Tibial nerve (tissue), 4 donors: ENCODE measurements at places on chromosomes 4 and X. TPM values are rescaled to one million over a fixed set of nuclear protein-coding genes. Genes with fewer than 3 reads are reported as not detected.

SPATA4 gene
- not detected for total RNA-seq

DNA sequence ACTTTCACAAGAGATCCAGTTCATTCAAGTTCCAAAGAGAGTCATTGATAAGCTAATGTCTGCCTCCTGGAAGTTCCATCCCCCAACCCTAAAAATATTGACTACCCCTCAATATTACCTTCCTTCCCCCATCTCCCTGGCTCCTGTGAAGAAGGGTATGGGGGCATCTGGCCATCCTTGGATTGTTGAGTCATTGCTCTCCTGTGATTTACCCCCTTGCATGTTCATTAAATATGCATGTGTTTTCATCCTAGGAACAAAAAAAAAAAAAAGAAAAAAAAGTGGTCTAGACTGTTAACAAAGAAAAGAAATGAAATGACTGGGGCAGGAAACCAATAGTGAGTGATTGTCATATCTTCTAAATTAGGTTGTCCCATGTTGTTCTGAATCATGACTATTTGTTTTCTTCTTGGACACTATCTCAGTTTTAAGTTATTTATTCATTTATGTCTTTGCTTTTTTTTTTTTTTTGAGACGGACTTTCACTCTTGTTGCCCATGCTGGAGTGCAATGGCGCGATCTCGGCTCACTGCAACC, 51.9 kb upstream of the HUWE1 start:
- no peak for DNase-seq

DNA sequence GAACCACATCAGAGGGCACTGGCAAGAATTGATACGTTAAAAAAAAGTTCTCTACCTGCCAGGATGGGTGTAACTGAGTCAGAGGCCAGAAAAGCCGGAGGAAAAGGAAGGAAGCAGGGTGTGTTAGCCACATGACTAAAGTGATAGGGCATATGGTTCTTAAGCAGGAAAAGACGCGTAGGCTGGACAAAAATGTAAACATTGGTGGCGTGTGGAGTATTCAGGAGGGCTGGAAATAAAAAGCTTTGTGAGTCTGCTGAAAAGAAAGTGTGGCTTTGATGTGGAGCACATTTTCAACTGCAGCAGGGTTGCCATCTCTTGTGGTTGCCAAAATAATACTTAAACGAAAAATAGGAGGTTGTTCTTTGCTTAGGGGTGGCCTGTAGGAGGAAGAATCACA, 186.5 kb upstream of the RPL34 start:
- no peak for DNase-seq

GRCh38 chr4:83074086-83074704, 39.2 kb downstream of the COPS4 start:
- no peak for DNase-seq

DNA sequence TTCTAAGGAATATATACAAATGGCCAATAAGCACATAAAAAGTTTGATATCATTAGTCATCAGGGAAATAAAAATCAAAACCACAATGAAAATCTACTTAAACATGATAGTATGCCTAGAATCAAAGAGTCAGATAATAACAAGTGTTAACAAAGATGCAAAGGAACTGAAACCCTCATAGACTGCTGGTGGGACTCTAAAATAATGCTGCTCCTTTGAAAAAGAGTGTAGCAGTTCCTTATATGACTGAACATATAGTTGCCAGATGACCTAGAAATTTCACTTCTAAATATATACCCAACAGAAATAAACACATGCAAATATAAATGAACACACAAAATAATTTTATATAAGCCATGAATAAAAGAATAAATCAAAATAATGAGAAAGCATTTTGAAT, 205.1 kb upstream of the CTSO start:
- no peak for DNase-seq

DNA sequence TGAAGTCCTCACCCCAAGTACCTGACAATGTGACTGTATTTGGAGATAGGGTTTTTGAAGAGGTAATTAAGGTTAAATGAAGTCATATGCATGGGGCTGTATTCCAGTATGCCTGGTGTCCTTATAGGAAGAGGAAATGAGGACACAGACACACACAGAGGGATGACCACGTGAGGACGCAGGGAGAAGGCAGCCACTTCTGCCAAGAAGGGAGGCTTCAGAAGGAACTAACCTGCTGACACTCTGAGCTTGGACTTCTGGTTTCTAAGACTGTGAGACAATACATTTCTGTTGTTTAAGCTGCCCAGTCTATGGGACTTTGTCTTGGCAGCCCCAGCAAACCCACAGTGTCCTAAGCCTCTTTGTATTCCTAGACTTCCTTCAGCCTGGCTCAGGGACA, 3.0 kb upstream of the SLC2A9 start:
- no peak for DNase-seq

CYP2U1 gene
- 31.6 TPM for total RNA-seq

CENPVL2 gene
- total RNA-seq = not detected

GRCh38 chrX:134453631-134454030, 6.3 kb upstream of the HPRT1 start:
- no peak for DNase-seq

LONRF3 gene
- total RNA-seq = 12.2 TPM

GAGE12F gene
- not detected for total RNA-seq

PPP2R2C gene
- not detected for total RNA-seq

DNA sequence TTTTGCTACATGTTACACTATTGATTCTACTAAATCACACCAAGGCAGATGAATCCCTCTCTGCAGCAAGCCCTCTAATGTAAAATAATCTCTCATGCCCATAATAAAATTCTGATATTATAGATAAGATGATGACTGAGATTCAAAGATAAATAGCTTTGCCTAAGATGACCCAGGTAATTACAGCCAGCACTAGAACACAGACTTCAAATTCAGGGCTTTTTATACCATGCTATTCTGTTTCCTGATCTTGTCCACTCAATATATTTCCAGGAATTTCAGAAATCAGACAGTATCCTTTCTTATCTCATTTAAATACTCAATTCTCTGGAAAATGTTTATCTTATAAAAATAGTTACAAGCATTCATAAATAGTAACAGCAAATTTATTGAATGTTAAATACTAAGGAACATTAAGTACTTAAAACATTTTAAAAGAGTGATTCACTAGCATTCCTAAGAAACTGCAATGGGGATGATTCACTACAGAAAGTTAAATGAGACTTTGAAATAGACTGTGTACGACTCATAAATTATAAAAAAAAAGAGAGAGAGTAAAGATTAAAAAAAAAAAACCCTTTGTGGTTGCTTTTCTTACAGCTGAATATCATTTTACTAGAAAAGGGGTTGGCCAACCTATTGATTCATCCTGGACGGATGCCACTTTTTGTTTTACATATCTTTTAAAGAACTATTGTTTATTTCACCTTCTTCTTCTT, 45.8 kb upstream of the IL21 start:
- no peak for DNase-seq

GRCh38 chr4:72305080-72305479, 263.9 kb downstream of the ADAMTS3 start:
- no peak for DNase-seq

DNA sequence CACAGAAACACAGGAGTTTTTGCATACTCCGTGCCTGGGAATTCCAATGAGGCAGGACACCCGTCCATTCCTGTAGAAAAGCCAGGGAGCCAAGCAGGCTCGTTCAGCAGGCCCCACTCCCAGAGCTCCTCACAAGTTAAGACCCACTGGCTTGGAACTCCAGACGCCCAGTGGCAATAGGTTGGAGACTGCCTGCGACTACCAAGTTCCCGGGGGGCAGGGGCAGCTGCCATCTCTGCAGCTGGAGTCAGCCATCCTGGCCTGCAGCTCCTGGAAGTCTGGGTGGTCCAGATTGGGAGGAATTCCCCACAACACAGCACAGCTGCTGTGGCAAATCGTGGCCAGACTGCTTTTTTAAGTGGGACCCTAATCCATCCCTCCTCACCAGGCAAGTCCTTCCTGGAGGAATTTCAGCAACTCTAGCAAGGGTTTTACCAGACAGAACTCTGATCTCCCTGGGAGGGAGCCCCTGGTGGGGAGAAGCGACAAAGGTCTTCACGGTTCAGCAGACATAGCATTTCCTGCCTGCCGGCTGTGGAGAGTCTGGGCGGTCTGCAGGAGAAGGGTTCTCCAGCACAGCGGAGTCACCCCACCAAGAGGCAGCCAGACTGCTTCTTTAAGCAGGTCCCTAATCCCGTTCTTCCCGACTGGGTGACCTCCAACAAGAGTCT, 231.9 kb downstream of the STPG2 start:
- no peak for DNase-seq

- no peak for DNase-seq
Measured at GRCh38 chrX:123489011-123489410, 243.8 kb downstream of the THOC2 start.

DNA sequence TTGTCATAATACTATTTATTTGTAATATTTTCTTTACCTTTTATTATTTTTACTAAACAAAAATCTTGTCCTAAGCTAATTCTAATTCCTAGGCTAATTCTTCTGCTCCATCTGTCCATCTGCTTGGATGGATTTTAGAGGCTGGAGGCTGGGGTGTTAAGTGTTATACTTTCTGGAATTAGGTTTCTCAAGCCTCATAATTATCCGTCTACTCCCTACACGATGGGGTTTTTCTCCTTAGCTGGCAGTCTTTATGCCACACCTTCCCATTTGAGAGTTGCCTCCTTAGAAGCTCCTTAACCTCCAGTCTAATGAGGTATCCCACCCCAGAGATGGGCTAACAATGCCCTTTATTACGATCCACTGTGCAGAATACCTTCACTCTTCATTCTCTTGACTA, 37.6 kb upstream of the LGI2 start:
- DNase-seq = no peak

DNA sequence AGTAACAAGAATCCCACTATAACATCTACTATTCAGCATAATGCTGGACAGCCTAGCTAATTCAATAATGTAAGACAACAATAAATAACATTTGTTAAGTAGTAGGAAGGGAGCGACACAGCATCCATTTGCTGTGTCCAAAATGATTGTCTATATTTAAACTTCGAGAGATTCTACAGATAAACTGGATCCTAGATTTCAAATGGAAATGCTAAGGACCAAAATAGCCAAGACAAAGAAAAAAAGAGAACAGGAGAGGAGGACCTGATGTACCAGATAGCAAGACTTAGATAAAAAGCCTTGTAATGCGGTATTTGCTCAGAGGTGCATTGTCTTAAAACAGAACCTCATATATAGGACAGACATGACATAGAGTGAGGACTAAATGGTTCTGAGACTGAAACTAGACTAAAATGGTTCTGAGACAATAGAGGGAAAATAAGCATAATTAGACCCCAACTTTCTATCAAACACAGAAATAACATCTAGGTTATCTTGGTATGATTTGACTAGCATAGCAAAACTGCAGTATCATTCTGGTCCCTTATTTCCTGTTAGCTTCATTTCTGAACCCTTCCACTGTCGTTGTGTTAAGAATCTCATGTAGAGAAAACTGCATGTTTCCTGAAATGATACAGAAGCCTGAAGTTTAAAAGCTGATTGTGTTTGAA, 3.8 kb downstream of the HPGDS start:
- no peak for DNase-seq

STARD8 gene
- total RNA-seq = 20.7 TPM

GRCh38 chr4:105944540-105944939, 49.3 kb downstream of the NPNT start:
- DNase-seq = no peak
